ENCODE measurements at places on chromosomes 12 and 14. TPM values are rescaled to one million over a fixed set of nuclear protein-coding genes. Genes with fewer than 3 reads are reported as not detected.

- DNase-seq, result no peak
These were observed 53.3 kb downstream of the KIF21A start for GRCh38 chr12:39389399-39390150.

DNA sequence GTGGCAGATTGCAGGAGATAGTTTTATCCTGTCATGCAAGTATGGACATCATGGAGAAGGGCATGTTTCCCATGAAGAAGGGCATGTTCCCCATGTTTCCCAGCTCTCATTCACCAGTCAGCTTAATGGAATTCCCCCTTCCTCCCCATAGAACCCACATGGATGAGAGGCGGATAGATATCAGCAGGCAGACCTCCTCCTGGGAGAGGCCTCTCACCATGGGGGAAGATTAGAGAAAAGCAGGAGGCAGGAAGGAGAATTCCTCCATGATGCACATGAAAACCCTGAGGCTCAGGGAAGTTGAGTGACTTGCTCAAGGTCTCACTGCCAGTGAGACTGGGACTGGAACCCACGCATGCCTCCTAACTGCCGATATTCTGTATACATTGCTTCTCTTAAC is 92.9 kb upstream of the FOXN3 start:
- DNase-seq, result no peak

Gene CFAP54
- 2.6 TPM for total RNA-seq

Gene BDKRB2
- total RNA-seq, result 17.1 TPM

- DNase-seq, result no peak
These were observed 55.7 kb downstream of the GALNT8 start for GRCh38 chr12:4775936-4776335.

Gene INF2
- total RNA-seq, result 81.6 TPM

Data from ureter (tissue), 1 donor.